SK-N-DZ (cell line): ENCODE measurements at places on chromosomes 7 and 10.

- peak; percentile 77 for DNase-seq
These were observed 145.3 kb upstream of the PRSS1 start for GRCh38 chr7:142603870-142604448.

DNA sequence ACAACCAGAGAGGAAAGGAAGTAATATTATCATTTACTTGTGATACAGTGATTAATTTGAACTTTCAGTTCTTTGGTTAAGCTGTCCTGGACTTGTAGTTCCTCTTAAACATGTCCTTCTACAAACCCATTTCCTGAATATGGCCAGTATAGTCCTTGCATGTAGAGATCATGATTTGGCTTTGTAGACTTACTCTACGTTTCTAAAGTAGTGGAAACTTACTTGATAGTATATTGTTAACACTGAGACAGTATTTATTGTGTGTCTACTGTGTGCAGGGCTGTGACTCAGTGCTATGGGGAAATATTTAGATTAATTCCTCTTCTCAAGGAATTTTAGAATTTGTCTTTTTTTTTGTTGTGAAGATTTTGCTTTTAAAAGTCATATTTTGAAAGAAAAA is 109.5 kb downstream of the NRF1 start:
- no peak for DNase-seq

- no peak for DNase-seq
These were observed 286.5 kb downstream of the DOCK4 start for GRCh38 chr7:111919631-111920179.

DNA sequence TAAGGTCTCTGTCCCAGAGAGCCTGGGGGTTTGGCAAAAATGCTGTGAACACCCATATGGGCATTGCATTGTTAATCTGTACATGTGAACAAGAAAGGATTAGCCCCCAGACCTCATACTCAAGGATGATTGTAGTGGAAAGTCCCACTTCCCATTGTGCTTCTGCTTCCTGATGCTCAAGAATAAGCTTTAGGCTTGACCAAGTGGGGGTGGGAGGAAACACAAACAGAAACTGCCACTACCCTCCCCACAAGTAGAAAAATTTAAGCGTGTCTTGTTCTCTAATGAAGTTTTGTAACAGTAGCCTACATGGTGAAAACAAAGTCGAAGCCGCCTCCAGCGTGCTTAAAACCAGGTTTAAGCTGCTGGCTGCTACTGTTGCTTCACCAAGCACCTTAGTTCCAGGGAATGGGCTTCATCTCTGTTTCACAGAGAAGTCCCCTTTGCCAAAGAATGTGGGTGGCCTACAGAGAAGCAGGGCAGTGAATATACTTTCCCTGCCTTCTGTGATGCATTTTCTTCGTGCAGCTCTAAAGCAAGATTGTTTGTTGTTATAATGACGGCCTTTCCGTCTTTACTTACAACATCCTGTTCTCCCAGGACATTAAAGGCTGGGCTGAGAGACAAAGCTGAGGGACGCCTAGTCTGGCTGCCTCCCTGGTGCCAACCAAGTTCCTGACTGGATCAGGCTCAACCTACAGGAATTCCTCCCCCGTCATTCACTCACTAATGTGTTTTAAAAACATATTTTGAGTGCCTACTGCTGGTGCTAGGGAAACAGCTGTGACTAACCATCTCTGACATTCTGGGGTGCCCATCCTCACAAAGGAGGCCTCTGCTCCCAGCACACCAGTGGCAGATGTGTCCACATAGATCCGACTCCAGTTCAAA is 32.1 kb upstream of the CCSER2 start:
- DNase-seq: no peak

- no peak for DNase-seq
These were observed 33.7 kb upstream of the HECW1 start for GRCh38 chr7:43078794-43079193.

DNA sequence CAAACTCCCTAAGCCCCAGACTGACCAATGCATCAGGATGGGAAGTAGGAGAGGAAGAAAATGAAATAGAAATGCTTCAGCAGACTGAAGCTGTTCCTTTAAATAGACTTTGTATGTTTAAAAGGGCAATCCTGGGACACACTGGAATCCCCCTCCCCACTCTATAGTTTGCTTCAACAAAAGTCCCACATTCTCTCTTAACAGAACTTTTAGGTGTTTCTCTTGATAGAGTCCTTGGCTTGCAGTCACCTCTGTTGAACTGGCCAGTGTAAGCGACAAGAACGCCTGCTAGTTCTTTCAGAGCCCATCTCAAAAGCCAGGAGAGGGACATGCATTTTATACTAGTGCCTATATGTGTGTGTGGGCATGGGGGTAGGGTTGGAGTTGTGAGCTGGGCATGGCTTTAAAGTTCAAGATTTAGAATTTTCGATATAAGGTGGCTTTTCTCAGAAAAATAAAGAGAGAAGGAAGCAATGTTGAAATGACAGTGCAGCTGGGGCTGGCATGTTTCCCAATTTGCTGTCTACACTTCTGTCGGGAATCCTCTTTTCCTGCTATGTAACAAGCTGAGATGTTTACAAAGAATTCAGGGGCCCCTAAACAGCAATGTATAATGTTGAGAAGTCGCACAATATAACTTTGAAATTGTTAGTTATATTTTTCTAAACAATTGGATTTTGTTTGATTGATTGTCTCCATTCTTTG is 2.1 kb downstream of the TBX20 start:
- peak; percentile 18 for DNase-seq

- DNase-seq: no peak
These were observed 98.0 kb upstream of the GATA3 start for GRCh38 chr10:7956508-7956907.

GRCh38 chr7:87226495-87226894 is 7.0 kb upstream of the TMEM243 start:
- DNase-seq: no peak

DNA sequence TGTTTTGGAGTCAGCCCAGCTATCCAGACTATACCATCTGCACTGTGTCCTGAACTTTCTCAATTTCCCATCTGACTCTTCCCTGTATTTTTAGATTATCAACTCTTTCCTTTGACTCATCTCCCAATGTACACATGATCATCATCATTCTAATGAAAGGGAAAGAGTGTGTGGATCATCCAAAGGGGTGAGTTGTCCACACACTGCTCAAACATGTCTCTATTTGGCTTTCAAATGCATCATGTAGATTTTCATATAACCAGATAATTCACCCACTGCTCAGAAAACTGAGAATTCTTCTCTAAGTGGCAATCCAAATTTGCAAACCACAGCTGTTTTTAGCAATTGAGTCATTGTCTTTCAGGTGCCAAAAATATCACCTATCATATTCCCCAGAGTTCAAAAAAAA is 190.2 kb upstream of the HPS1 start:
- DNase-seq: no peak

- DNase-seq: no peak
These were observed 103.2 kb downstream of the NRBF2 start for GRCh38 chr10:63236113-63236935.
